Stimulated activated CD4-positive, alpha-beta T cell treated with anti-CD3 and anti-CD28 coated beads, Interleukin-1b, Interleukin-23, amount 100 ng/mL, for 1 hour (primary cell): ENCODE measurements at places on chromosomes 7 and 10.

DNA sequence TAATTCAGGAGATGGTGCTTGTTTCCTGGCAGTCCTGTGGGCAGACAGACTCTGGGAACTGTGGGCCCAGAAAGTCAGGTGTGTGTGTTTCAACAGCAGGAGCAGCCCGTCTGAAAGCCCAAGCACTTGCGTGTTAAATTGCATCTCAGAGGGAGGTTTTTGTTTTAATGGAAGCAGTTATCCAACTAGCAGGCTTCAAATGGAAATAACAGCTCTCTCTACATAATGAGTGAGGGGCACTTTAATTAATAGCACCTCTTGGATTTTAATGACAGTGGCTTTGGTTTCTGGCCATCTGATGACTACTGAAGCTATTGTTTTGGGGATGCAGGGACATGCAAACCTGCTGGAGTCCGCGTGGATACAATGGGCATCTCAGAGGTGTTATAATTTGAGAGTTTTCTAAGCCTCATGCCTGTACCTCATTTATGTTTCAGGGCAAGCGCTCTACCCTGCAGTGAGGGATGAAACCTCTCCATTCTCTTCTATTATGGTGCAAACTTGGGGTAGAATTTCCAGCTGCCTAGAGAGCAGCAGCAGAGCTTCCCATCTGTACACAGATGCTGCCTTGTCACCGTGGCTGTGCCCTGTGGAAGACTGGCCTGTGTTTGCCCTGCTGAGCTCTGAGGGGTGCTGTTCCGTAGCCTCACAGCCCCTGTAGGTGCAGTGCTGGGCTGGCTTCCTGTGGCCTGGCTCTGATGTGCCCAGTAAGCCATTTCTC, 206.6 kb upstream of the GPR26 start:
- DNase-seq = no peak

- no peak for DNase-seq
These were observed 40.0 kb downstream of the MYL10 start for GRCh38 chr7:101589052-101589451.

DNA sequence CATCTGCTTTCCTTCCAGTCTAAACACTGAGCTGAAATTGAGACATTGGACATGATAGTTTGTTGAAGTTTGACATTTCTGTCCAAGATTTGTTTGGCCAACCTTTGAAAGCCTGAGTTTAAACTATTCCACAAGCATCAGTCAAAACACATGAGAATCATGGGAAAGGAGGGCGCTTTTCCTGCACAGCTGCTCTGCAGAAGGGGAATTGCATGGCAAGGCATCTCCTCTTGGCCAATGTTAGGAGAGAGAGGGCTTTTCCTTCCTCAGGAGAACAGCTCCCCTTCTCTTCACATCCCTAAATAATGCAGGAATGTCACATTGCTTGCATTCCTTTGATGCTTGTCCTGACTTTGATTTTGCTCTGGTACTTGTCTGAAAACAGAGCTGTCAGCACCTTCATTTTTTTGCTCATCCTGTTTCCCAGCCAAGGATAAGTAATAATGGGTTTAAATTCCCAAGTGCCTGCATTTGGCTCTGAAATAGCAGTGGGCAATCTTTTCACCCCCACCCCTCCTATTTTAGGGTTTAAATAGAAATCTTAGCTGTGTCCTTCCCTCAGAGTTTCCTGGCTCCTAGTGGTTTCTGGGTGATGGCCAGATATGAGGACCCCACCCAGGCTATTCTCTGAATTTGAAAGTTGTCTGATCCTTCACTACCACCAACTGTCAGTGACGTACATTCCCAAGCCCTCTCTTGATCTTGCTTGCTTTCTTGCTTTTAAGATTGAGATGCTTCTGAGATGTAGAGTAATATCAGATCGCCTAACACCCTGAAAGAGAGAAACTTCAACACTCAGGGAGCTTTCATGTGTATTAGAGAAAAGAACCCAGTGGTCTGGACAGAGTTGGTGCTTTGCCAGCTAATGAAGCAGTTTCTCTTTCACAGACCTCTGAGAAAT, 75.2 kb upstream of the NPVF start:
- no peak for DNase-seq

GRCh38 chr10:52811776-52812175, 39.2 kb upstream of the MBL2 start:
- DNase-seq = no peak

DNA sequence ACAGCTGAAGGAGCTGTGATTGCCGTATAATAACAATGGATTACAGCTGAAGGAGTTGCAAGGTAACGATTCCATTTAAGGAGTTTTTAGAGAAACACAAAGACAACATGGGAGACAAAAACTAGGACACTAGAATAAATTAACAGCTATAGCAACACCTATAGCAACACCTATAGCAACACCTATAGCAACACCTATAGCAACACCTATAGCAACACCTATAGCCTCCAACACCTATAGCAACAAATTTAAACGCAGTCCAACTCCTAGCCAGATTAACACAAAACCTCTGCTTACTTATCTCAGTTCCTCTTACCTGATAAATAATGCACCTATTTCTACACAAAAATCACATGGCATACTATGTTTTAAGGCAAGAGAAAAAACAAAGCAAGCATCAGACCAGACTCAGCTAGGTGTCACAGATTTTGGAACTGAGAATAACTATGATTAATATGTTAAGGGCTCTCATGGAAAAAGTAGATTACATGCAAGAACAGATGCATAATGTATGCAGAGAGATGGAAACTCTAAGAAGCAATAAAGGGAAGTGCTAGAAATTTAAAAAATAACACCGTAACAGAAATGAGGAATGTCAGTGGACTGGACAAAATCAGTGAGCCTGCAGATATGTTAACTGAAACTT, 55.7 kb upstream of the SRPK2 start:
- no peak for DNase-seq

DNA sequence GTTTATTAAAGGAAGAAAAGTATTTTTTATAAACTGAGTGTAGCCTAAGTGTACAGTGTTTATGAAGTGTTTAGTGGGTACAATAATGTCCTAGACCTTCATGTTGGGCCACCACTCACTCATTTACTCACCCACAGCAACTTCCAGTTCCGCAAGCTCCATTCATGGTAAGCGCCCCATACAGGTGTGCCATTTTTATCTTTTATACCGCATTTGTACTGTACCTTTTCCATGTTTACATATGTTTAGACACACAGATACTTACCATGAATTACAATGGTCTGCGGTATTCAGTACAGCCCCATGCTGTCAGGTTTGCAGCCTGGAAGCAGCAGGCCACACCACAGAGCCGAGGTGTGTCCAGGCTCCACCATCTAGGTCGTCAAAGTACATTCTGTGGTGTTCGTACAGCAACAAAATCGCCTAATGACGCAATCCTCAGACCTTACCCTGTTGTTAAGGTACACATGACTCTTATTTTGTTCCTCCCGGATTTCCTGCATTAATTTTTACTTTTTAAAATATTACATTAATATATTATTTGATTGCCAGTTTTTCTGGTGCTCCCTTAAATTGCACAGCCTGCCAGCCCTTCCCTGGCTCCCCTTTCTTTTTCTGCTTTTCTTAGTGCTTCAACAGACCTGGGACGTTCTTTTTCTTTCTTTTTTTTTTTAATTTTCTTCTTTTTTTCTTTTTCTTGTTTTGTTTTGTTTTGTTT, 881 bp upstream of the SSBP1 start:
- DNase-seq = no peak

DNA sequence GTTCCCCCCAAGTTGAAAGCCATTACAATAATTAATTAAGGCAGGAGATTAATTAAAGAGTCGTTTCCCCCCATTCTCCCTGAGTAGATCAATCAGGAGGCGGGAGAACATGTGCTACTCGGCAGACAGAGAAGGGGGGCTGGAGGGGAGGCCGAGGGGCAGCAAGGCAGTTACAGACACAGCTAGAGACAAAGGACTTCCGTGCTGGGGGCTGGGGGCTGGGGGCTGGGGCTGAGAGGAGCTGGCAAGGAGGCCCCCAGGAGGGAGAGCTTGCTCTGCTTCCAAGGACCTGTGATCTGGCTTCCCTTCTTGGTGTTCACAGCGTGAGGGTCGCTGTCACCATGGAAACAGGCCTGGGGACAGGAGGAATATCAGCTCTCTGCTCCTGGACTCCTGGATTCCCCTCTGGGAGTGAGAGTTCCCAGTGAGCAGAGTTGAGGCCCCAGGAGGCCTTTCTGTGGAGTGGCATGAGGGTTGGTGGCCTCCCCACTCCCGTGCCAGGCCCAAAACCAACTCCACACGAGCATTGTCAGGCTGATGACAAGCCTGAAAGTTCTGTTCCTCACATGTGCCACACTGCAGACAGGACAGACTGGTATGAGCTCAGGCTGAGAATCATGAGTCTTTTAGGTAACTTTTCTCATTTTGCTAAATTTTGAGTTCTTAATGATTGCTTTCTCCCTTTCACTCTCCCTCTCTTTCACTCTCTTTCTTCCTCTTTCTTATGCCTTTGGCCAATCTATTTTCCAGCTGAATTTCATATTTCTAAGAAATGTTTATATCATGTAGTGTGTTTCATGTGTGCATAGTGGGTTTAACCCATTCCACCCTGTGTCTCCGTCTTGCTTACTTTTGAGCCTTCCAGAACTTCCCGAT, 16.4 kb downstream of the FAM241B start:
- no peak for DNase-seq

- DNase-seq = no peak
These were observed 63.2 kb upstream of the OPALIN start for GRCh38 chr10:96421995-96422394.

GRCh38 chr7:66505531-66506451, 122.9 kb upstream of the KCTD7 start:
- no peak for DNase-seq

DNA sequence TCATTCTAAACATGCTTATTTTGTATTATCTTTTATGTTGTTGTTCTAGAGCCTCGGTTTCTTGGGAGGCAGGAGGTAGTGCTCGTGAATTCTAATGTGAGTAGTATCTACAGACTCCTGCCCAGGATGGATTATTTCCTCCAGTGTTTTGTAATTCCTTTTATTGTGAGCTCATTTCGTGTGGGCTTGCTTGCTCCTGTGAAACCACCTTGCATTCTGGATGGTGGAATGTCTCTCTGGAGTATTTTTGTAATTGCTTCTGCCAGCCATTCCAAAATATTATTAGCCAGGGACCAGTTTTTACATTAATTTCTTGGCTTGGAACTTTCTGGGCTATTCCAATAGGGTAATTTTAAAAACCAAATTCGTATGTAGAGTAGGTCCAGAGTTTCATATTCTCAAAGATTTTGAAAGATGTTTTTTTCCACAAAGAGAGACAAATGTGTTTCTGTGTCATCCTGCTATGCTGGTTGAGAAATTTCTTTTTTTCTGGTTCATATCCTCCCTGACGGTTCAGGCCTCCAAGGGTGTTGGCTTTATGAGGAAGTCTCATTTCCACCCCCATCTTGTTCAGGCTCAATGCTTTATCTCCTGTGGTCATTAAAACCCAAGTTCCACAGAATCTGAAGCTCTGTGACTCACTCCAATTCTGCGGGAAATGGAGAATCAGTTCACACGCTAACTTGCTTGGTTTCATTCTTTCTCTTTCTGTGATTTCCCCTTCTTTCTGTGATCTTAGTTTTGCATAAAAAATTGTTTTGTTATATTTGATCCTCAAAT, 41.7 kb upstream of the CALD1 start:
- DNase-seq = no peak

DNA sequence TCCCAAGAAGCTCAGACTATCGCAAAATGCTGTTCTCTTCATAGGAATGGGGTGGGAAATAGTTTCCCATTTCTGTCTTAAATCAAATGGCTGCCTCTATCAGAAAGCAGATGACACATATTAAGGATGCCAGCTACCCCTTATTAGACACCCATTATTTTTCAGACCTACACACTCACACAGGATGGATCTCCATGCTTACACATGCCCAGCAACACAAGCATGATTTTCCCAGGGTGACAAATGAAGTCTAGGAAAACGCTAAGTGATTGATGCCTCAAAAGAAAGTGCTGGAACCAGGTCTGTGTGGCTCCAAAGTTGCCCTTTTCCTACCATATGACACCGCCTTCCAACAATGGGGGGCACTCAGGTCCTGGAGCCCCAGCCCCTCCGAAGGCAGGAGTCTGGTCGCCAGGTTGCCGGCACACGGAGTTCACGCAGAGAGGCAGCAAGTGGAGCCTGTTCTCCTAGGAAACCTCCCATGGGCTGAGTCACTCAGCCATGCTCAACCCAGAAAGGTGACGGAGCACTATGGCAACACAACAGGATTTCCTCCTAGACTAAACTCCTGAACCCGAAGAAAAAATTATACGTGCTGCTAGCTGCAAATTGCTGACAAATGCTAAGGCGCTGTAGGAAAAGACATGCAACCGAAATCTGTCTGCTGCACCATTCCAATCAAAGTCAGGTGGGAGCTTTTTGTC, 19.8 kb downstream of the VOPP1 start:
- DNase-seq = no peak

- no peak for DNase-seq
These were observed 26.4 kb downstream of the DRGX start for GRCh38 chr10:49369216-49370162.

DNA sequence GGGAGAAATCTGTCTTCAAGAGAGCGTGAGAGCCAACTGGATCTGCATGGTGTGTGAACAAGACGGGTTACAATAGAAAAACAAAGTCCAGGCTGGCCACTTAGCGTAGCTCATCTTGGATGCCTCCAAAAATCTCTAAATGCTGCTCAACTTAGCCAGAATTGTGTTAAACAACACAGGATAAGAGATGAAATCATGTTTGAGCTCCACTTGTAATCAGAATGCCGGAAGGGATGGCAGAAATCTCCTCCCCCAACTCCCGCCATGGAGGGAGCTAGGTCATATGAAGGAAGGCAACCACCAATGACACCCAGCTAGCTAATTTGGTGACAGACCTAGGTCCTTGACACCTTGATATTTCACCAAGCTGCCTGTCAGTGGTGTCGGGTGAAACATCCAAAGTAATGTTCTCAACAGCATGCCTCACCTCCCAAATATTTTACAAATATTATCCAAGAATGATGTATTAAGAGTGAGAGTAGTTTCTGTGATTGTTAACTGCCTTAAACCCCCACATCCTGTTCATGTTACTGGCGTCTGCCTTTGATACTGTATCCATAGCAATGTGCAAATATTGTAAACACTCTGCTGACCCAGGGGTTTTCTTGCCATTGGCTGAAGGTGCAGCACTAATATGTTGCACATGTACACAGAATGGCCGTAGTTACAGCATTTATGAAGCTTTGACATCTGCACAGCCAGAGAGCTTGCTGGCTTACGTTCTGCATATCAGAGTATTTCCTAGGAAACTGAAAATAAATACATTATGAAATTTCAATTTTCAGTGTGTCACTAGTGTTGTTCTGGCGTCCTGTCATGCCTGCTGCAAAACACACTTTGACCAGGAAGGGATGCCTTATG, 25.8 kb downstream of the TMEM254 start:
- DNase-seq = no peak

DNA sequence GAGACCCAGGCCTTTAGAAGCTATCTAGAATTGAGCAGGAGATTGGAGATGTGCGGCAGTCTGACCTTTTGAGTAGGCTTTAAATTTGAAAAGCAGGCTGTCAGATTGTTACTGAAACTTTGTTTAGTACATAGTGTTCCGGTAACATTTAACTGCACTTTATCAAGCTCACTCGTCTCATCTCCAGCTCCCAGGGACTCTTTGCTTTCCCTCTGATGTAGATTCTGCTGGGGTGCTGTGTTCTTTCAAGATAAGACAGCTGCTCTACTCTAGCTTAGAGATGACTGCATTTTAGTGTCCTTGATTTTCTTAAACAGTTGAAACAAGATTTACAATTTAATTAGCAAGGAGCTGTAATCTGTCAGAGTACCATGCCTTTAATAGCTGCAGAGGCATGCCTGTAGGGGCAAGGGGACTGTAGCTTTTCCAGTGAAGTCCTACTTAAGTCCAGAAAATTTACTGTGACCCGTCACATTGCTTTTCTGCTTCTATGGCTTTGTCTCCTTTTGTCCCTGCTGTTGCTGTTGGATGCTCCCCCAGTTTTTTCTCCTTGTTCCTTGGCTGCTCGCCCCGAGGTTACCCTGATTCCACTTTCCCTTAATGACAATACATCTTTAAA, 56.4 kb upstream of the MTPN start:
- DNase-seq = no peak
